DMS79 treated with DMSO at 0.1 percent for 48 hours (cell line): ENCODE measurements at places on chromosomes 6 and 20.

- DNase-seq: no peak
These were observed 8.1 kb upstream of the AP5S1 start for GRCh38 chr20:3812259-3812681.

- DNase-seq: no peak
These were observed 38.0 kb downstream of the HMGCLL1 start for GRCh38 chr6:55541024-55541423.

- DNase-seq: peak; percentile 33
These were observed 33.8 kb upstream of the SULF2 start for GRCh38 chr20:47818996-47819609.

- DNase-seq: no peak
These were observed 25.3 kb downstream of the SERAC1 start for GRCh38 chr6:158142789-158143188.

DNA sequence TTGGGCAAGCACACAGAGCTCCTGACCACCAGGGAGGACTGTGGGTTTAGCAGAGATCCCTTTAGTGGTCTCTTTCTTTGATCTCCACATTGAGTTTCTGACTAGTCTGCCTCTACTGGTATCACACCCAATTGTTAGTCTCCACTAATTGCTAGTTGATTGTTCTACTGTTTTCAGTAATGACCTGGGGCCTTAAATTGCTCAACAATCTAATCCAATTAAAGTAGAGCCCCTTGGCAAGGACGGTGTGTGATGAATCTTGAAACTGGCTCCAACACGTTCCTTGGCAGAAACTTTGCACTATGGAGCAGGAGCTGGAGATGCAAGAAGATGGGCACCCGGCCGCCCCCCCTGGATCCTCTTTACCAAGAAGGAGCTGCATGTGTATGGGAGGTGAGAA lies 12.3 kb downstream of the FAM50B start:
- no peak for DNase-seq

DNA sequence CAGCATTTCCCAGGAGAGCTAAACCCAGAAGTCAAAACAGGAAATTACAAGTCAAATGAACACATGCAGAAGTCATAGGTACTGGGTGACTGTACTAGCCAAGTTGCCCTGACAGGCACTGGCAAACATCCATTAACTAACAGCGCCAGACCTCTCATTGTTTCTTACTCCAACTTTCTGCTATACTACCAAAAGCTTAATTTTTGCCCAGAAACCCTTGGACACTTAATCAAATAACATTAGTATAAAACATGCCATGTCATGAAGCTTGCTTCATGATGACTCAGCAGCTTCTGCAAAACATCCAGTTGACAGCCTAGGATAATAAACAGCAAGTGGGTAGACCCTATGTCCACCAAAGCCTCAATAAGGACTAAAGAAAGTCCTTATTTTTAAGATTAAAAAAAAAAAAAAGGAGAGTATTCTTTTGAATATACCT lies 3.5 kb downstream of the NUP153 start:
- no peak for DNase-seq

DNA sequence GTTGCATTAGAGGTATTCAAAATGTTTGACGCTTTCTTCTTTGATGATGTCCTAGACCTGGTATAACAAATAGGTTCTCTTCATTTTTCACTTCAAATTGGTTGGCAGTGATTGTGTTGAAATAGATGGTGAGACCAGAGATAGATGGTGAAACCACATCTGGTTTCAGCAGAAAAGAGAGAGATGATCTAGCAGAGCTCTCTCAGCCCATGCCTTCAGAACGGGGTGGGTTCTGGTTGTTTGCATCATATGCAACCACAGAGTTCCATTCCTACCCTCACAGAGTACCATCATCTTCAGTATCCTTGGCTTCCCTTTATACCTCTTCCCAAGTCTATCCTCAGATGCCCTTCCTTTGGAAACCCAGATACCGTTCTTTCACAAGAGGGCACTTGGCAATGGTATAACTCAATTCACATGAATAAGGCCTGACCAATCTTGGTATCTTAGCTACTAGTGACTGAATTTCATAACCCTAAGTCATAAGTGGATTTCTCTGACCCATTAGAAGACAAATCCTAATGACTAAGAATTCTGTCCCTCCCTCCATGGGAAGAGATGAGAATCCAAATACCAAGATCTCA lies 93.7 kb downstream of the UBE3D start:
- DNase-seq: no peak

- DNase-seq: no peak
These were observed 208.8 kb downstream of the TSHZ2 start for GRCh38 chr20:53180928-53181362.

GRCh38 chr6:81049425-81050042 lies 702.9 kb downstream of the TENT5A start:
- no peak for DNase-seq

- no peak for DNase-seq
These were observed 33.8 kb upstream of the SLC22A23 start for GRCh38 chr6:3490625-3490980.

GRCh38 chr20:47544852-47545251 lies 43.2 kb downstream of the NCOA3 start:
- DNase-seq: no peak

DNA sequence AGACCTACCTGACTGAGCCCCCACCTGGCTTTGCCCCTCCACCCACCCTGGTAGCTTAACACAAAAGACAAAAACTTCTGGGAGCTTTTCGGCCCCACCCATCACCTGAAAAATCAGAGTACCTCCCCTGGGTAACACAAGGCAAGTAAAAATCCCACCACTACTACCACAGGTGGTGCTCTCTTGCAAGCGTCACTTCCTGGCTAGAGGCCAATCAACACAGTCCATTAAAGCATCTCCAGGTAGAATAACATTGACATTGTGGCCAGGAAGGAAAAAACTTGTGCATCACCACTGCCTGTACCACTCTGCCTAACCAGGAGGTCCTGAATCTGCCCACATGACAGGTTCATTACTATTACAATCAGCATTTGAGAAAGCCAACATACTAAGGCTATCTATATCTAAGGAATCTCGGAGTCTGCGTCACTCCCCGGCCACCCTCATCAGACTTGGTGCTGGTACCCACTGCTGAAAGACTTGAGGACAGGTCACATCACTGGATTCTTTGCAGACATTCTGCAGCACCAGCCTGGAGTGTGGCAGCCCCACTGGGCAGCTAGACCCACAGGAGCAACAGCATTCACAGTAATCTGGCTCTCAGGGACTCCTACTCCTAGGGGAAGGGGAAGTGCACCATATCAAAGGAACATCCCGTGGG lies 125.9 kb downstream of the CDK19 start:
- DNase-seq: peak; percentile 37

GRCh38 chr6:54087721-54088120 lies 23.5 kb upstream of the MLIP start:
- no peak for DNase-seq

DNA sequence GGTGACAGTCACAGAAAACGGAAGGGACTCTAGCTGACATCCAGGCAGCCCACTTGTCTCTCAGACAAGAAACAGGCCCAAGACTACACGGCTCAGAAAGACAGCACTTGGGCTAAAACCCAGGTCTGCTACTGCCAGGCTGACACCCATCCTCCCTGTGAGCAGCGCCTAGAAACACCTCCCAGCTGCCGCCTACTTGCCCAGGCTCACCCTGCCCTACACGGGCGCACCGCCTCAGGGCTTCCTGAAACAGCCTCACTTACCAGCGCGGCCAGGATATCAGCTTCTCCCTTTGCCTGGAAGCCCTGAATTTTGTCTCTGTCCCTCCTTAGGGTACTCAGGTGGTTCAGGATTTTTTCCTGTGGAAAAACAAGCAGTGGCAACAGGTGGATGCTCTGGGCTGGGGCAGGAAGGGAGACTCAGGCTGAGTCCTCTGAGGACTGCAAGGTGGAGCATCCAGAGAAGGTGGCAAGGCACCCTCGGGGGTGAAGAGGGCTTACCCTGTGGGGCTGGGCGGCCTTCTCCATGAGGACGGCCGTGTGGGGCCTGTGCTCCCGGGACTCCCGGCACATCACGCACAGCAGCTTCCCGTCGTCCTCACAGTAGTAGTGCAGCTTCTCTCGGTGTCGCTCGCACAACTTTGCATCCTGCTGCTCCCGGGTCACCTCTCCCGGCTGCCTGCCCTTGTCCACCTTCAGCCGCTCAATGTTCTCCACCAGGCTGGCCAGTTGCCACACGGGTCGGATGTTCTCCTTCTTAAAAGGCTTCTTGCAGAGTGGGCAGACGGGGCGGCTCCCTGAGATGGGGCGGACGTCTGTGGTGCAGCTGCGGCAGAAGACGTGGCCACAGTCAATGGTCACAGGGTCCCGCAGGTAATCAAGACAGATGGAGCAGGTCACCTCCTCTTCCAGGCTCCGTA lies 14.8 kb downstream of the TRIM26 start:
- no peak for DNase-seq

DNA sequence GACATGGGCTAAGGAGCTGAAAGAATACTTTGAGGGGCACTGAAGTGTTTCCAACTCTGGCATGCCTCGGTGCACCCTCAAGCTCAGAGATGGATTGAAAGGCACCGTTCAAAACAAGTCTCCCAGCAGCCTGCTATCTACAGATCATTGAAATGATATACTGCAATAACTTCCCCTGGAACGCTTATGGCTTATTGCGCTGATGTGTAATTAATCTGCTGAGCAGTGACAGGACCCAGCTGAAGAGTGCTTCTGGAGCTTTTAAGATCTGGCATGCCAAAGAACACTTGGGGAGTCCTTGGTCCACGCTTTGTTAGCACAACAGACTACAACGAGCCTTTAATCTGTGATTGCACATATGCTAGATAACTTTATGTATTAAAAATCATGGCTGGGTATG lies 708.2 kb downstream of the PRKN start:
- no peak for DNase-seq

GRCh38 chr20:25360631-25361286 lies 29.9 kb downstream of the ABHD12 start:
- no peak for DNase-seq

DNA sequence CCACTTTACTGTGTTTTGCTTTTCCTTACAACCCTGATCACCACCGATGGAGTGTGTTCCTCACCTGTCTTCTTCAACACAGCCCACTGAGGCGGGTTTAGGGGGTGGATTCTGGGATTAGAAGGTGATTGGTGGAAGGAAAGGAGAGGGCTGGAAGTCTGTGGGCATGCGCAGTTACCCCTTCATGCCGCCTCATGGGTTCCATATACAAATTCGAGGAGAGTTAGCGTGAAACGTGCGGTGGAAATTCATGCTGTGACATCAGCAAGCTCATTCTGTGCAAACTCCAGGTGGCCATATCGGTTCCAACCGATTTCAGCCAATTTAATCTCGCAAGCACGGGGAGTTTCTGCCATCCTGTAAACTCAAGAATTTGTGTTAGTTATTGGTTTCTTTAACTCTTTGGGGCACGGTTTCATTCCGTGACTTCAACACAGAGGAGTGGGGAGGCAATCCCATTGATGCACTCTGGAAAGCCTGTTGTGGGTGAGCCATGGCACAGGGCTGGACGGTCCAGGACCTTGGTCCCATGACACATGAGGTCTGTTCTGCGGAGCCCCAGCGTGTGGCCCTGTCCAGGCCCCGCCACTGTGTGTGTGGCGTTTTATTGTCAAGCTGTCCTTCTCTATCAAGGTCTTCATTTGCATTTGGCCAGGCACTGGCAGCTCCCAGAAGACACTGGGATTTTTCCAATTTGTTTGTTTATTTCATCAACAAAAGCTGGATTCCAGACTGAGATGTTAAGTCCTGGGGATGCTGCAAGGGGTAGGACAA lies 482.8 kb upstream of the SULF2 start:
- DNase-seq: no peak

- DNase-seq: no peak
These were observed 8.0 kb upstream of the CST9 start for GRCh38 chr20:23613676-23614075.

- no peak for DNase-seq
These were observed 360 bp downstream of the ANKRD60 start for GRCh38 chr20:58228103-58228483.

DNA sequence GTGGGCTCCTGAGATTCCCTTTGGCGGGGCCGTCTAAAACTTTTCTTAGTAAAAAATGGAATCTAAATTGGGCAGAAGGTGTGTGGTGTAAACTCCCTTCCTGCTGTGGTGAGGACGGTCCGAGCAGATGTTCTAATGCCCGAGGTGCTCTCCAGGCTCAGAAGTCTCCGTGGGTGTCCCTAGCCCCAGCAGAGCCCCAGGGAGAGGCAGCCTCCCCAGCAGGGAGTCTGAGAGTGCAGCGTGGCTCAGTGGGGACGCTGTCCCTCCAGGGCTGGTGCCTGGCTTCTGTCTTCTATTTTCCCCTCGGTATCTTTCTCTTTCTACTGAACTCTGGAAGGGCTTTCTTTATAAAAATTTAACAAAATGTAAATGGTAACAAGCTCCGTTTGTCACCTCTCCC lies 208.2 kb downstream of the SMOC2 start:
- no peak for DNase-seq

- no peak for DNase-seq
These were observed 55.1 kb upstream of the BACH2 start for GRCh38 chr6:90351696-90352095.

- no peak for DNase-seq
These were observed 2.7 kb downstream of the PAQR8 start for GRCh38 chr6:52364480-52365166.

DNA sequence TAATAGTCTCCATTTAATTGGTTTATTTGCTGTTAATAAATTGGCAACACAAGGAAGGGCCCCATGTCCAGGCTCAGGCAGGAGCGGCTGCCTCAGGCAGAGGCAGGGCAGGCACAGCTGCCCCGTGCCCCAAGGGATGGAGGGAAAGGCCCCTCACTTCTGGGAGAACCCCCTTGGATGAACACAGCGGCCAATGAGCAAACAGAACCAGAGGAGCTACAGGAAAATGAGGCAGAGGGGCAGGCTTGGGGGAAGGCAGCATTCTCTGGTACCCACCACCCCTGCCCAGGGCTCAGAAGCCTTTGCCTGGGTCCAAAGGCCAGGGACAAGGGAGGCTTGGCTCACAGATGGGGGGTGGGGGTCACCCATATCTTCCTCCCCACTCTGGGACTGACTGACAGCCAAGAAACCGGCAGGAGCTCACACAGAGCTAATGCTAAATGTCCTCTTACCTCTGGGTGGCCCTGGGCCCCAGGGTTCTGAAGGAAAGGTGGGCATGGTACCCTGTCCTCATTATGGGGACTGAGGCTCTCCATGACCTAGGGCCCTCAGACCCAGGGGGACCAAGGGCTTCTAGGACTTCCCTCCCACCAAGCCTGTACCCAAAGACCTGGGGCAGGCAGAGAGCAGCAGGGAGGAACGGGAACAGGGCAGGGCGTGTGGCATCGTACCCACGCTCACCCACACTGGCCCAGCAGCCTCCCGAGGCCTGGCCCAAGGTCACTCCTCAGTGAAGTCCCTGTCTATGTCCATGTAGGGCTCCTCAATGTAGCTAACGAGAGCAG lies 47.0 kb downstream of the MYH7B start:
- DNase-seq: no peak

DNA sequence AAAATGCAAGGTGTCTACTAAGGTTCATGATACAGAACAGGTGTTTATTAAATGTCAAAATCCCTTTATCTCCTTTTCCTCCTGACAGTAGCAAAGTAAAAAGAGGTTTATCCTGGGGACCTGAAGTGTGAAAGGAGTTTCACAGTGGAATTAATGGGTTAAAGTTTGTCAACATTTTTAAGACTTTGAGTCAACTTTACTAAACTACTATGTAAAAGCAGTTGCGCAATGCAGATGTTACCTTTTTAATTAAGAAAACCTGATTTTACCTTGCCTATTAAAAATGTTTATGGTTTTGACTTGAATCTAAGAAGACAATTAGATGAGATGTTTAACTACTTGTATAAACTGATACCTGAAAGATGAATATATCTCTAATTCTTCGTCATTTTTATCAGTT lies 14.6 kb downstream of the PKIB start:
- no peak for DNase-seq

- DNase-seq: no peak
These were observed 78.3 kb upstream of the MMS22L start for GRCh38 chr6:97361286-97361685.

GRCh38 chr6:105974986-105975385 lies 111.2 kb upstream of the PRDM1 start:
- DNase-seq: no peak
